ENCODE measurements at places on chromosomes 12 and 14.
A peak's percentile ranks its signal among the peaks of the same experiment; 100 is the strongest.

GRCh38 chr14:82710267-82710841, 1176.7 kb upstream of the SEL1L start:
- DNase-seq, result peak; percentile 62

DNA sequence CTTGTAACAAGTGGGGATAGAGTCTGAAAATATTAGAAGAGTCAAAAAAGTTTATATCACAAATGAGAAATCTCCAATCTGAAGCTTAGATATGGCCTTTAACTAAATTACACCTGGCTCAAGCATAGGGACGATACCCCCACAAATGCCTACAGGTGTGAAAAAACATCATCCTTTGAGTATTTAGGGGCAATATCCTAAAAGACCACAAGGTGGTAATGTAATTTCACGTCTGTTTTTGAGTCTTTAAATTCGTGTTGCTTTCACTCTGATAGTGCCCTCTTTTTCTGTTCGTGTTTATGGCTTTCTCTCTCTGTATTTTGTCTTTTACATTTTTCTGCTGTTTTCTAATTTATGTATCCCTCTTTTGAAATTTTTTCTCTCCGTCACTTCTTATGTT, 84.3 kb downstream of the ETNK1 start:
- peak; percentile 65 for DNase-seq

GRCh38 chr14:90621201-90621600, 195.0 kb downstream of the TTC7B start:
- no peak for DNase-seq

- peak; percentile 23 for DNase-seq
Observed at GRCh38 chr14:41606532-41607303, at the start of gene LRFN5. TSS of gene LRFN5 (plus strand) at chr14:41606876.

GRCh38 chr12:48219631-48220030, 16.5 kb upstream of the OR10AD1 start:
- DNase-seq, result no peak

GRCh38 chr12:4417455-4417854, 28.2 kb downstream of the FGF6 start:
- DNase-seq, result no peak

DNA sequence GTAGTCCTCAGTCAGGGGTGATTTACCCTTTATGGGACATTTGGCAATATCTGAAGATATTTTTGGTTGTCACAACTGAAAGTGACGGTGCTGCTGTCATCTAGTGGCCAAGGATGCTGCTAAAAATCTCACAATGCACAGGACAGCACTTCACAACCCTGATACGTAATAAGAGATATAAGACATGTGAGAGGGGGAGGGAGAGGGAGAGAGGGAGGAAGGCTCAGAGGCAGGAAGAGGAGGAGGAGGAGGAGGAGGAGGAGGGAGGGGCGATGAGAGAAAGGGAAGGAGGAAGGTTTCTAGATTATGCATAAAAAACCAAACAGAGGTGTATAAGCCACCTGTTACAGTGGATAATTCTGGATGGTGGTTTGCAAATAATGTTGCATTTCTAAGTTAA, 14.3 kb downstream of the MYL2 start:
- DNase-seq, result peak; percentile 77

GRCh38 chr14:35509846-35510245, 24.1 kb upstream of the INSM2 start:
- no peak for DNase-seq

- no peak for DNase-seq
Observed at GRCh38 chr12:807041-807735, 54.8 kb downstream of the WNK1 start.

DNA sequence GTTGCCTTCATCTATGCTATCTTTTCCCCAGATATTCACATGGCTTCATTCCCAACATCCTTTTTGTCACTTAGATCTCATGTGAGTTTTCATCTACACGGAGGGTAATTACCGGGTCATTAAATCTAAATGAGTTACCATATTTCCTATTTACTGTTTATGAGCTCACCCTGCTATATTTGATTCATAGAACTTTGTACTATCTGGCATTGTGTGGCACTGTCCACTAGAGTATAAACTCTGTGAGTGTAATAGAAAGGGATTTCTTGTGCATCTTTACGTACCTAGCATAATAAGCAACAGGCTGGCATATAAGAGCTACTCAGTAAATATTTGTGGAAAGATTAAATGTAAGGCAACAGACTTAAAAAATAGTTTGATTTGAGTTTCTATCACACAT, 86.1 kb upstream of the LMO3 start:
- DNase-seq, result no peak

- no peak for DNase-seq
Observed at GRCh38 chr12:113195598-113195997, 10.1 kb downstream of the RITA1 start.

DNA sequence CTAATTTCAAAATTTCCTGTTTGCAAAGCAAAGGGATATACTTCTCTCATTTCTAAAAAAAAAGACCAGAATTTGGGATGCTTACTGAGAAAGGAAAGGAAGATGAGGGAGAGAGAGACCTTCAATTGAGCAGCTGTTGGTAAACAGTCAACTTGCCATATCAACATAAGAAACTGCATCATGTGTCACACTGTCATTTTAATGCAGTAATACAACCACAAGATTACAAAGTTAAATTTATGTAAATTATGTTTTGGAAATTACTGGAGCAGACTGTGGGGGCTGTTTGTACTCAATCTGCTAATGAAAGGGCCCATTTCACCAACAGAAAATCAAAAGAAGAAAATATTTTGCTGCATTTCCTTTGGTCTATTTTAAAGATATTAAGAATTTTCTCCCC, 370.4 kb upstream of the TMPO start:
- DNase-seq, result no peak

DNA sequence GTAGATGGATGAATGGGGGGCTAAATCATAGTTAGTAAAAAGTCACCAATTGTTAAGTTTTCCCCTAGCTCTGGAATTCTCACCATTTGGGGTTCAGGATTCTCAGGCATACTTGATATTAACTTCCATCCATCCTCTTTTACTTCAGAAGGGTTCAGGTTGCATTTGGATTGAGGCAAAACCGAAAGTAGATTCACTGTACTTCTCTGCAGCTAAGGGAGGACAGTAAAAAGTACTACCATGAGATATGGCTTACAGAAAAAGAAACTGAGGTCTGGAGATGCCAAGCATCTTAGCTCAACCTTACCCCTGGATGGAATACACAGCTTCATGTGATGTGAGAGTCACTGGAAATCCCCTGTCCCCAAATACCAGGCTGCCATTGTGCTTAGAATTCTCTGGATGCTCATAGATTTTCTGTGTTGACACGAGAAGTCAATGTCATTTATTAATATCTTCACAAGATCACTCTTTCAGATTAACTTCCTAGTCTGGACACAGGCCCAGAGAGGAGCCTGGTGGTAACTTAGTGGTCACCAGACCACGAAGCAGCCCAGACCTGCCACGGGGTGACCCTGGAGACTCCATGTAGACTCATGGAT, 87.1 kb downstream of the SSPN start:
- no peak for DNase-seq

DNA sequence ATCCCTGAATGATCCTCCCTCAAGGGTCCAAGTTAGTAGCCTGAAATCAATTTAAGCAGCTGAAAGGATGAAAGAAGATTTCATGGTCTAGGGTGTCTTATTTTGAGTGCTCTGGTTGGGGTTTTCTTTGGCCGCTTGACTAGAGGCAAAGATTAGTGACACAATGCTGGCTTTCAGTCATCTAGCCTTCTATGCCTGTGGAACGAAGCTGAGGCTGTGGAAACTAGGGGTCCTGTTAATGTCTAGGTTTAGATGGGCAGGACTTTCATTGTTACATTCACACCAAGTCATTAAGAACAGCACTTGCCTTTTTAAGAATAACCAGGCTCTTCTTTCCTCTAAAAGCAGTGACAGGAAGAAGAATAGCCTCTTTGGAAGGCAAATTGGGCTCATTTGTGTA, 253.8 kb upstream of the E2F7 start:
- no peak for DNase-seq

- no peak for DNase-seq
Observed at GRCh38 chr14:101560534-101561113, 671 bp upstream of the DIO3 start.

- peak; percentile 4 for DNase-seq
Observed at GRCh38 chr14:87494010-87494409, 499.0 kb downstream of the GALC start.
